ENCODE measurements at places on chromosomes 5 and 9.

GRCh38 chr5:168784454-168784853 is 205.3 kb upstream of the PANK3 start:
- no peak for DNase-seq

- DNase-seq, result no peak
These were observed 32.3 kb upstream of the FIBCD1 start for GRCh38 chr9:130971294-130971849.

- DNase-seq, result no peak
These were observed 6.5 kb upstream of the PLIN2 start for GRCh38 chr9:19133549-19134345.

DNA sequence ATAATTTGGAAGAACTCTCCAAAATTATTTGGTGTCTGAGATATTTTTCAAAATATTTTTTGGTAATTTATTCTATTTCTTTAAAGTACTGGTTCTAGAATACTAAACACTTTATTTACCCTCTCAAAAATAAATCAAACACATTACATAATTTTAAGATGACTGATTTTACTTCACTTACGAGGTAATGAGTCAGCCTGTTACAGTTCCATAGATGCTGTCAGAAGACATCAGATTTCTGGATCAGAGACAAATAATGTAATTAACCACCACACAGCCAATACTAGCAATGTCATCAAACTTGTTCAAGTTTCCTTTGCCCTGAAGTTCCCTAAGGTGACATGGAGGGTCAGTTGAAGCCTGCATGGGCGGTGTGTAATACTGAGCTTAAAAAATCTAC is 106.1 kb upstream of the CDH9 start:
- DNase-seq, result no peak

DNA sequence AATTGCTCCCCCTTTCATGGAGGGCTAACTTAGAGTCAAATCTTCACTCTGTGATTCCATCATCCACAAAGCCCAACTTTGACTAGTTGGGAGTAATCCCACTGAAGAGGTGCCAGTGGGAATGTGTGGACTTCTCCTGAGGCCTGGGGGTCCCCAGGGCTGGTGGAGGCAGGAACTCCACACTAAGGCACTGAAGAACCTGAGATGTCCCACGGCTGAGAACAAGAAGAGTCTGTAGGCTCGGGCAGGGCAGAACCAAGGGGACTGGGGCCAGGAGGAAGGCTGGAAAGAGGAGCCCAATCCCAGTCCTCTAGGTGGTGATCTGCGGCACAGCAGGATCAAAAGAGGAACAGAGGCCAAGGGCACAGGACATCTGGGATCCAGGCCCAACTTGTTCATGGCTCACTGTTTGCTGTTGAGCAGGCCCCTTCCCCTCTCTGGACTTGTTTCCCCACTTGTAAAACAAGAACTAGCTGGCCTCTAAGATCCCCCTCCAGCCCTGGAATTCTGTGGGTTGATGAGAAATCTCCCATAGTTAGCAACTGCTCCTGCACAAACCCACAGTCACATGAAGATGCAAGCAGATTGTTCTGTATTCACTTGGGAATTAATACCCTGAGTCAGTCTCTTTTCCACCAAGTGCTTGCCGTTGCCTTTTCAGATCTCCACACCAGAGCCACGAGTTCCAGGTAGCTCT is 32.7 kb upstream of the ALDH1B1 start:
- no peak for DNase-seq

GRCh38 chr5:177098120-177098469 is 11.4 kb downstream of the FGFR4 start:
- no peak for DNase-seq

DNA sequence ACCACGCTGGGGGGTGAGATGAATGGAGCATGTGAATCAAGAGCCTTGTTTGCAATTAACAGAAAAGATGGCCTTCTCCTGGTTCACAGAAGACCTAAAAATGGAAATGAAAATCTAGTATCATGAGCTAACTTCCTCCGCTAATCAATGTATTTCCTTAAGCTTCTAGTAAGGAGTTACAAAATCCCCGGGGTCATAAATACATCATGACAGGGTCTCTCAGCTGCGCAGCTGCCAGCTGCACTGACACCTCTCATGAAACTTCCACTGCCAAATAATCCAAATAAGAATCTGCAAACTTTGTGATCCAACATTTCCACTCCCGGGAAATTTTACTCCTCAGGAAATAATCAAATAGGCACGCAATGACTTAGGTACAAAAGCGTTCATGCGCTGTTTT is 11.9 kb downstream of the MYO10 start:
- DNase-seq, result no peak

DNA sequence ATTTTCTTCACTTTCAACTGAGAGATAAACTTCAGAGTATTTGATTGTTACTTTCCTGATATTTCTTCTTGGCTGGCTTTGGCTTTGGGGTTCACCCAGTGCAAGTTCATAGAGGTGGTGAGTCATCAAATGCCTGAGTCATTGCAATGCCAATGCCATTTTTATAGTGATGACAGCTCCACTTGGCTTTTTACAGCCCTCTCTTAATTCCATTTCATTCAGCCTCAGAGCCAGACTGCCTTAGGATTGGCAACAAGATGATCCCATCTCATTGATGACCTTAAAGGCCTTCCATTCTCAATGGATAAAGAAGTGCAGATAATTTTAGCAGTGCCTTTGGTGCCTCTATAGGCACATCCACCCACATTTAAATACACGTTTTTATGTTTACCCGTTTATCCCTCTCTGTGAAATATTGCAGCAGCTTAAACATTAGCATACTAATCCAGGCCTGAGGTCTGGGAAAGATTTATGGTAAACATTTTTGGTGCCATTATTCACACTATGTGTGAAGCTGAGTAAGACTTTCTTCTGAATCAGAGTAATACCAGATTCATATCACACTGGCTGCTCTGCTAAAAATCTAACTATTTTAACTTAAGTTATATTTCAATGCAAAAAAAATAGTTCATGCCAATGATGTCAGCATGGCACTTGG is 88.9 kb upstream of the TYRP1 start:
- DNase-seq, result no peak

GRCh38 chr5:97192580-97193354 is 9.7 kb upstream of the RIOK2 start:
- DNase-seq, result no peak

GRCh38 chr5:157744051-157745011 is 819 bp downstream of the LSM11 start:
- DNase-seq, result no peak

DNA sequence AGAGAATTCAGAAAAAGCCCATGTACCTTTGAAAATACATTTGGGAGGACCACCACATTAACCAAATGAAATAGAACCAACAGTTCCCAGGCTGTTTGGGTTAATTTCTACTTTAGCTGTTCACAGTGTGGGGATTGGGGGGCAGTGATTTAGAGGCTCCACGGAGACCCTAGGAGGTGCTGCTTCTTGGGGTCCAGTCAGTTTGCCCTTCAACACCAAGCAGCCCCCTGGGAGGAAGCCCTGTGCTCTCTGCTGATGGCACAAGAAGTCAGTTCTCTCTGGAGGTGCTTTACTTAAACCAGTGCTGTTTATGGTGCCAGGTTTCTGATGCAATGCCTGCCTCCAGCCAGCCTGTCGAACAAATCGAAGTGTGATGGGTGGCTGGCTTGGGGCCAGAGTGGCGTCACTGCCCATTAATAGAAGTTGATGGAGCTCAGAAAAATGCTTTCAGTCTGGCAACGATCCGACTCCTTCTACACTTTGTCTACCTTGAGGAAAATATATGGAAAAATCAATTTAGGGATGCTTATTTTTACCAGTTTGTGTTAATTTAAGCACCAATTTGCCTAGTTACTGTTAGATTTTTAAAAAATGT is 134.0 kb downstream of the SNX18 start:
- DNase-seq, result no peak

DNA sequence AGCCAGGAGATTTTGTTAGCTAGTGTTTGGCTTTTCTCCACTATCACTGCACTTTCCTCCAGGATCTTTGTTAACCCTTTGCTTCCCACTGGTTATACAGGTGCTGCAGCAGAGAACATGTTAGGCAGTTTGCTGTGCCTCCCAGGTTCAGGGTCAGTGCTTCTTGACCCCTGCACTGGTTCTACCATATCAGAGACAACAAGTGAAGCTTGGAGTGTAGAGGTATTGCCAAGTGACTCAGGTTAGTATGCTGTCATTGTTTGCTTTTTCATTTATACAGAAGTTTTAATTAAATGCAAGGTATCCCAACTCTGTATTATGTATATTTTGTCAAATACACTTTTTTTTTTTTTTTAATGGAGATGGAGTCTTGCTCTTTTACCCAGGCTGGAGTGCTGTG is 68.4 kb downstream of the GAPVD1 start:
- no peak for DNase-seq

- no peak for DNase-seq
These were observed 278.4 kb downstream of the MARCHF11 start for GRCh38 chr5:15901151-15901550.

DNA sequence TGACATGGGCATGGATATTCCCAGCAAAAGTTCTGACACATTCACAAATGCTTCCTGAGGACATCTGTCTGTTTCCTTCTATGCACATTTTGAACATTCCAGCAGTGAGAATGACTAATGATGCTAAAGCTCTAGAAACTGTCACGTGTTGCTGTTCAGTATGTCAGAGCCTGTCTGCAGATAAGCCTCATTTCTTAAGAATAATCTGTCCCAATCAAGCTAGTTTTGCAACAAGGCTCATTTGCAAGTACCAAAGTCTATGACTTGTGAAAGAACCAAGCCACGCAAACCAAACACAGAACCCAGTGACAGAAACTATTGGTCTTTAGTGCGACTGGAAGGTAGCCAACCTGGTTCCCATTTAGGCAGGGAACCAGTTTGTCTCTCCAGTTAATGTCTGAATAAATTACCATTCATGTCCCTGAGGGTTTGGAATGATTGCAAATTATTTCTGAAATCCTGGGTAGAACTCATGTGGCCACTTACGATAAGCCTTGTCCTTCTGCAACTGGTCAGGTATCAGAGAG is 178.5 kb downstream of the C9orf152 start:
- no peak for DNase-seq

DNA sequence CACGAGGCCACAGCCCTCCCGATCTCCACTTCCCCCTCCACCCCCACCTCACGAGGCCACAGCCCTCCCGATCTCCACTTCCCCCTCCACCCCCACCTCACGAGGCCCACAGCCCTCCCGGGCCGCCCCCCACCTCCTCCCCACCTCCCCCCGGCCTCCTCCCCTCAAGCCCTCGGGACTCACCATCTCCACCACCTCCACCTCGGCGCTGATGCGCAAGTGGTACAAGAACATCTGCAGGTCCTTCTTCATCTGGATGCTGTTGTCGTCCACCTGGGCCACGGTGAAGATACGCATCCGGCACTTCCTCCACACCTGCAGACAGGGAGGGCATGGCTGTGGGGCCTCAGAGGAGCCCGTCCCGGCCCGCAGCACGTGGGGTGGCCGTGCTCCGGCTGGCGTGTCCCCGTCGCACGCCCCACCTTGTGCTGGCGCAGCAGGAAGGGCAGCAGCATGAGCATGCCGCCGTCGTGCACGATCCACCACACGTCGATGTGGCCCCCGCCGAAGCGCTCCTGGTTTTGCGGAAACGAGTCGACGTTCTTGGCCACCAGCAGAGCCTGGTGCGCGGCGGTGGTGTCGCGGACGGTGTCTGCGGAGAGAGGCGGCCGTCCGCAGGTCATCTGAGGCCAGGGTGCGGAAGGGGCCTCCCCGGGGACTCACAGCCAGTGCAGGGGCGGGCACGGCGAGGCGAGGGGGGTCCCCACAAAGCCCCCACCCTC is 48.0 kb downstream of the SLC12A7 start:
- no peak for DNase-seq

- DNase-seq, result no peak
These were observed 6.0 kb downstream of the LRSAM1 start for GRCh38 chr9:127457191-127457878.

DNA sequence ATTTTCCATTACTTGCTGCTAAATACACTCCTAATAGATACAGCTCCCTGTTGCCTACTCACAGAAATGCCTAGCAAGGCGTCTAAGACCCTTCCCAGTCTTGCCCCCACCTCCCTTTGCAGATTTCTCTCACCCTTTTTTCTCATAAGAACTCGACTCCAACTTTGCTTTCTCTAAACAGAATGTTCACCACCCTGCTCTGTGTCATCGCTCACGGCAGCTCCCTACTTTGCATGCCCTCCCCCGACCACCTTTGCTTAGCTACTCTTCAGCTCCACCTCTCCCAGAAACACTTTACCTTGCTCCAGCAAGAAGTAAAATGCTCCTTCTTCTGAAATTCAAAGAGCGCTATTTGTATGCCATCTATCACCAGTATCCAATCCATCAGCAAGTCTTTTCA is 15.2 kb upstream of the PPP1R2B start:
- DNase-seq, result no peak

- no peak for DNase-seq
These were observed 37.6 kb downstream of the ROPN1L start for GRCh38 chr5:10479154-10479721.

GRCh38 chr5:135423846-135424168 is 23.3 kb downstream of the DCANP1 start:
- no peak for DNase-seq

GRCh38 chr9:78860801-78861475 is 564.0 kb downstream of the PSAT1 start:
- DNase-seq, result no peak

DNA sequence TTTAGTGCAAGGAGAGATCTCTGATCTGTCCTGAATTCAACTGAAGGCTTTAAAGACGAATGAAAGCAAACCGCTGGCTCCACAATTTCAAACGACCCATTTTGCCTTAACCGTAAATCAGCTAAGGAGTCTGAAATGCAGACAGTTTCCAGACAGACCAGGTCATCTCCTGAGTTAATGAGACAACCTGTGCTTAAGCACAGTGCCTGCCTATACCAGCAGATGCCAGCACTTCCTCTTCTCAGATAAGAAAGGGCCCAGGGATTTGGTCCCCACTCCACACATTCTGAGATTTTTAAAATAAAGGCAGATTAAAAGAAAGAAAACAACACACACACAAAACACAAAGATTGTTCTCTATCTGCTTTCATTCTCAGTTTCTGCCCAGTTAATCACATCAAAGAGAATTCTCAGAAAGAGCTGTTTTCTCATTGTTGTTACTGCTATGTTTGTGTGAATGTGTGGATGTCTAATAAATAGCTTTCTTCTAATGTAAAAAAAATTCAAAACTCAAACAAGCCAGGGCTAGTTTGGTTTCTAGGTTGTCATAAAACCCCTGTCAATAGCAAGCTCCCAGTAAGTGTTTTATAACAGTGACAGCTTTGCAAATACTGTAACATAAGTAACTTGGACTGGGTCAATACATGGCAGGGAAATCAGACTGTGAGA is 157.7 kb upstream of the SLC24A2 start:
- no peak for DNase-seq

- no peak for DNase-seq
These were observed 627.7 kb upstream of the KLF4 start for GRCh38 chr9:108117306-108117705.

DNA sequence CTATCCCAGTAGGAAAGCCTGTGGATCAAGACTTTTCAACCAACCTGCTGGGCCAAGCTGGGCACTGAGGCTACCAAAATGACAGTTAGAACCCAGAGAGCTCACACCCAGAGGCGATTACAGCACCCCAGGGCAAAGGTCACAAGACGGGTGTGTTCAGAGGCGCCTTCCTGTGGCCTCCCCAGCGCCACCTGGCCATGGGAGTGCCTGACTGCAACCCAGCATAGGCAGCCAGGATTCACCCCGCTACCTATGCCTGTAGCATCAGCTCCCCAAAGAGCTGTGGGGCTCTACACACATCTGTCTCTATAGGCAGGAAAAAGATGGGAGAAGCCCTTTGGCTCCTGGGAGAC is 33.5 kb downstream of the PDGFRB start:
- DNase-seq, result no peak
